Stimulated activated CD4-positive, alpha-beta T cell treated with anti-CD3 and anti-CD28 coated beads, Interleukin-1b, Interleukin-23, amount 100 ng/mL, for 24 hours (primary cell): ENCODE measurements at places on chromosomes 5 and 9.

DNA sequence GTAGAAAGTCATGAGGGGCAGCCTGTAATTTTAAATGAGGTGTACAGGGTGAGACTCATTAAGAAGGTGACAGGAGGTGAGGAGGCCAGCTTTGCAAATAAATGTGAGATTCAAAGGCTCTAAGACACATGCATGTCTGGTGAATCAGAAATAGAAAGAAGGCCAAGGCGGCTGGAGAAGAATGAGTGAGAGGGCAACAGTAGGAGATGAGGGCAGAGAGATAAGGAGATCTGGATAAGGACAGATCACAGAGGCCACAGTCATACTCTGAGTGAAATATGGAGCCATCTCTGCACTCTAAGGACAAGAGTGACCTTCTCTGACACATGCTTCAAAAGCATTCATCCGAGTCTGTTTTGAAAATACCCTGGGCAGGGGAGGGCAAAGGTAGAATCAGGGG lies 90.7 kb downstream of the RAD23B start:
- no peak for DNase-seq

- no peak for DNase-seq
Observed at GRCh38 chr5:127425868-127426267, 91.6 kb upstream of the PRRC1 start.

- DNase-seq = no peak
Observed at GRCh38 chr5:115490596-115490995, 54.0 kb downstream of the FEM1C start.

DNA sequence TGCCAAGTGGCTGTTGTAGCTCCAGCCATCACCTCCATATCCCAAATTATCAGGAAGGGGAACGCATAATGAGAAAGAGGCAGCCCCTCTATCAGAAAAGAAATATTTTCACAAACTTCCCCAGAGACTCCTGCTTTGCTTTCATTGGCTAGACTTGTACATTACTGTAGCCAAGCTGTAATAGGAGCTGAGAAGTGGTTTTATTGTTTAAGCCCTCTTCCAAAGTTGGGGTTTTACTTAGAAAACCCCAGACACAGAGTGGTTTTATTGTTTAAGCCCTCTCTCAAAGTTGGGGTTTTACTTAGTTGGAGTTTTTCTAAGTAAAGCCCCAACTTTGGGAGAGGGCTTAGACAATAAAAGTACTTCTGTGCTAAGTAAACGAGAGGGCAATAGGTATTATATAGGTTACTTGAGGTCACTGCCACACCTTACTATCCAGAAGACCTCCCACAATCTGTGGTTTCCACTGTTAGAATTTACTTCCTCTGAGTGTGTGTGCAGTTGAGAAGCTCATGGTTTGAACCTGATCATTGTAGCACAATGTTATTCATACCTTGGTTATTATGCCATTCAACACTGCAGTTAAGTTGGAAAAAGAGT lies 215.7 kb upstream of the OTULINL start:
- no peak for DNase-seq

GRCh38 chr9:125568621-125569020 lies 138.4 kb downstream of the MAPKAP1 start:
- DNase-seq = no peak

DNA sequence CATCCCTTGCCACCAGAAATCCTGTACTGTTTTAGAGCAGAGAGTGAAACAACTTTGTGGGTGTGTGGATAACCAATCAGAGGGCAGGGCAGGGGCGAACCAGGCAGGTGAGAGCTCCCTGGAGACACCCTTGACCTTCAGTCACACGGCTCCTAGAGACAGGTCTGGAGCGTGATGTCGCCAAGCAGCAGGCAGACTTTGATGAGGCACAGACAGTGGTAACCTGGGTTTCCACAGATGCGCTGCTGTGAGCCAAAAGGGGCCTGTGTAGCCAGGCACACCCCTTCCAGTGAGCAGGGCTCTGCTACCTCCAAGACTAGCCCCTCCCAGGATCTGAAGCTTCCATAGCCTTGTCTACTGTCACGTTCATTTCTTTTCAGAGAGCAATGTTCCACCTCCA lies 317.8 kb upstream of the ADCY2 start:
- no peak for DNase-seq

GRCh38 chr9:105062222-105062855 lies 134.4 kb upstream of the ABCA1 start:
- DNase-seq = no peak

DNA sequence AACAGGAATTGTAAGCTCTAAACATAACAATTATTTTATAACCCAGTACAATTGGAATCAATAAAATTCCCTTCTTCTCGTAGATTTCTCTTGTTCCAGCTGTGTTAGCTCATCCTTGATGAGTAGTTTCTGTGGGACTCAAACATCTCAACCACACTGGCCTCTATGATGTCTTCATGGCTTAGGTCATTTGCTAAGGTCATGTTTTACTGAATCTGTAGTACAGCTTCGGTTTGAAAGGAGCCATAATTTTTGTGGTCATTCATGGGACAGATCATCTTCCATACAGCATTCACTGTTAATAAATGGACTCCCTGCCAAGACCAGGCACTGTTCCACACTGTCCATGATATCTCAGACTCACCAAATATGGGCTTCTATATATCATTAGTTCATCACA lies 369.0 kb upstream of the RFX3 start:
- DNase-seq = no peak

DNA sequence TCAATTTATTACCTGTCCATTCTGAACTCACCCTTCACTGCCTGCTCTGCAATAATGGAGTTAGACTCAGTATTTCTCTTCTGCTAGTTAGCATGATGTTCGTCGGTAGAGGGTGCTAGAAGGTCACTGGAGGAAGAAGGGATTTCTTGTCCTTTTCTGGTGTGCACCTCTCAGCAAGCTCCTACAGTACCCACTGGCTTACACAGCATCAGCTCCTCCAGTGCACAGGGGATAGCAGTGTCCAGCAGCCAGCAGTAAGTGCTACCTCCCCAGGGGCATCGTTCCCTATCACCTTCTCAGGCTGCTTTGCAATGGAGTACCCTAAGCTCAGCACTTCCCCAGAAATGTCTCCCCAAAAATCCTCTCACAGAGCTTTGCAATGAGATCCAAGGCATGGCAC lies 45.9 kb upstream of the APC start:
- DNase-seq = no peak

DNA sequence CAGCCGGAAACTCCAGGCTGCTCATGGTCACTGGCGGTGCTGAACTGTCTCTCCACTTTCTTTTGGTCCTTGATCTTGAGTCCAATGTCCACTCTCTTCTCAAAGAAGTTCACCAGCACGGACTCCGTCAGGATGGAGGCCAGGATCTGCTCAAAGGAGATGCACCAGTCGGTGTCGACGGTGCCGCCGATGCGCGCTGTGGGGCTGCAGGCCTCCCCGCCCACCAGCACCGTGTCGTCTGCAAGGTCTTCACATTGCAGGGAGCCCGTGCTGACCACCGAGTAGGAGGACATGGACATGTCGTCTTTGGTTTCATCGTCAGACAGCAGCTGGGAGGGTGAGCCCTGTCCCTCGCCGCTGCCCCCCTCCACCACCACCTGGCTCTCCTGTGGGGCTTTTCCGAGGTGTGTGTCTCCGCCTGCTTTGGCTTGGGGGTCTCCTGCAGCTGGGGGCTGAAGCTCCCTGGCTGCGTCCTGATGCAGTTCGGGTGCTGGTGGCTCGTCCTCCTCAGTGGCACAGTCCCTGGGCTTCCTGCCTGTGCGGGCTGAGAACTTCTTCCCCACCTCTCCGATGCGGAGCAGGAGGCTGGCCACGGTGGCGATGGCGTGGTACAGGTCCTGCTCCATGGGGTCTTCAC lies 5.0 kb upstream of the MRNIP start:
- DNase-seq = no peak

GRCh38 chr5:73954381-73954780 lies 328.4 kb downstream of the ARHGEF28 start:
- no peak for DNase-seq

- DNase-seq = no peak
Observed at GRCh38 chr9:128159522-128159783, 612 bp upstream of the BBLN start.

- DNase-seq = no peak
Observed at GRCh38 chr5:42656651-42657015, 100.0 kb upstream of the CCDC152 start.

GRCh38 chr5:180801596-180802324 lies 846 bp downstream of the MGAT1 start:
- no peak for DNase-seq

GRCh38 chr5:135207866-135208265 lies 173.8 kb upstream of the PITX1 start:
- no peak for DNase-seq

- DNase-seq = no peak
Observed at GRCh38 chr9:71403106-71403505, 281.7 kb upstream of the TRPM3 start.

DNA sequence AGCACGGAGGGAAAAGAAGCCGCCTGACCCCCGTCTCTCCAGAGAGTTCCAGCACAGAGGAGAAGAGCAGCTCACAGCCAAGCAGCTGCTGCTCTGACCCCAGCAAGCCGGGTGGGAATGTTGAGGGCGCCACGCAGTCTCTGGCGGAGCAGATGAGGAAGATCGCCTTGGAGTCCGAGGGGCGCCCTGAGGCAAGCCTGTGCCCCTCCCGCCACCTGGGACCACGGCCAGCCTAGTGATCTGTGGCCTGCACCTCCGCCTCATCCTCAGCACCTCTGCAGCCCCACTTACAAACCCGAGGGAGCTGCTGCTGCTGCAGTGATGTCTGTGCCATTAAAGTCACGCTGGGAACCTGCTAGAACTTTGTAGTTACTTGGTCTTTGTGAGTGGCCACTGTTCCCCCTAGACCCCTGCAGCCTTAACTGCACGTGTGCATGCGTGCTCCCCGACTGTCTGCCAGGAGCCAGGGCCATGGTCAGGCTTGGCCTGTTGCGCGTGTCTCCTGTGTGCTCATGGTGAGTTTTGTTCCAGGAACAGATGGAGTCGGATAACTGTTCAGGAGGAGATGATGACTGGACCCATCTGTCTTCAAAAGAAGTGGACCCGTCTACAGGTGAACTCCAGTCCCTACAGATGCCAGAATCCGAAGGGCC lies 12.5 kb downstream of the SQSTM1 start:
- no peak for DNase-seq

GRCh38 chr5:84303315-84303714 lies 81.4 kb downstream of the EDIL3 start:
- no peak for DNase-seq

- no peak for DNase-seq
Observed at GRCh38 chr9:109787735-109788134, 7.7 kb downstream of the PALM2AKAP2 start.

DNA sequence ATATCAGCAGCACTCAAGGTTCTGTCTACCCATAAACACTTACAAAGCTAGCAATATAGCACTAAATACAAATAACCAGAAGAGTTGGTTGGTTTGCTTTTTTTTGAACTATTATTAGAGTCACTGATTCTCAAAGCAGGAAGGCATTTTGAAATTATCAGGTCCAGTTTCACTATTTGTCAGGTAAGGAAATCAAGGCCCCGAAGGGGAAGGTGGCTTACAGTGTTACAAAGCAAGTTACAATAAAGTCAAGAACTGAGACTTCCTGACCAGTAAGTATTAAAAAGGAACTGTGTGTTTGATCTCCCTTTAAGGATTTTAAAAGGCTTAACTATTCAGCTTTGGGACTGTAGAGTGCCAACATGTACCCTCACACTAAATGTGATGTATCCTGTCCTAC lies 10.8 kb downstream of the C5orf15 start:
- DNase-seq = no peak

DNA sequence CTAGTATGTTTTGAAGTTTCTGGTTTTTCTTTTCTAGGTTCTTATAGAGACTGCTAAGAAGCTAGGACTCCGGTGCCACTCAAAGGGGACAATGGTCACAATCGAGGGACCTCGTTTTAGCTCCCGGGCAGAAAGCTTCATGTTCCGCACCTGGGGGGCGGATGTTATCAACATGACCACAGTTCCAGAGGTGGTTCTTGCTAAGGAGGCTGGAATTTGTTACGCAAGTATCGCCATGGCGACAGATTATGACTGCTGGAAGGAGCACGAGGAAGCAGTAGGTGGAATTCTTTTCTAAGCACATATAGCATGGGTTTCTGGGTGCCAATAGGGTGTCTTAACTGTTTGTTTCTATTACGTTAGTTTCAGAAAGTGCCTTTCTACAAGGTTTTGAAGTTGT lies 52.2 kb downstream of the MTAP start:
- DNase-seq = no peak

DNA sequence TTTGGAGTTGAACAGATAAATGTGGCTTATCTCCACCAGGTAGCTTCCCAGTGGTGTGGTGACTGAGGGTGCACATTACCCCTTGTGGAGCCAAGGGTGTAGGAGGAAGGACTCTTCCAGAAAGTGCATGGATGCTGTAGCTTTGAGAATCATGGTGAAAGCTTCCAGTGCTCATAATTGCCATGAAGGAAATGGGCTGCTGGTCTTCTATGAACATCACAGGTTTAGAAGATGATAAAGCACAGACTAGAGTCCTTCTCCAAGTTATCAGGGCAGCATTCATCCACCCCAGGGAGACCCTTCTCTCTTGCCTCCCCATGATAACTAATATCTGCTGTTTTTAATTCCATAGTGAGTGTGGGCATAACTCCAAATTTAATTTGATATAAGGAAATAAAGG lies 93.4 kb upstream of the CHD1 start:
- DNase-seq = no peak

DNA sequence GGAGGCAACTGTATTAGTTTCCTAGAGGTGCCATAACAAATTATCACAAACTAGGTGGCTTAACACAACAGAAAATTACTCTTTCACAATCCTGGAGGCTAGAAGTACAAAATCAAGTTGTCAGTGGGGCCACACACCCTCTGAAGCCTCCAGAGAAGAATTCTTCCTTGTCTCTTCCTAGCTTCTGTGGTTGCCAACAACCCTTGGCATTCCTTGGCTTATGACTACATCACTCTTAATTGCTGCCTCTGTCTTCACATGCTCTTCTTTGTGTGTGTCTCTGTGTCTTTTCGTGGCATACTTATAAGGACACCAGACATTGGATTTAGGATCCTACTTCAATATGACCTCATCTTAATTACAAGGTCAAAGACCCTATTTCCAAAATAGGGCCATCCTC lies 327.5 kb downstream of the CHSY3 start:
- no peak for DNase-seq

GRCh38 chr5:169251333-169252084 lies 49.4 kb downstream of the SLIT3 start:
- no peak for DNase-seq

DNA sequence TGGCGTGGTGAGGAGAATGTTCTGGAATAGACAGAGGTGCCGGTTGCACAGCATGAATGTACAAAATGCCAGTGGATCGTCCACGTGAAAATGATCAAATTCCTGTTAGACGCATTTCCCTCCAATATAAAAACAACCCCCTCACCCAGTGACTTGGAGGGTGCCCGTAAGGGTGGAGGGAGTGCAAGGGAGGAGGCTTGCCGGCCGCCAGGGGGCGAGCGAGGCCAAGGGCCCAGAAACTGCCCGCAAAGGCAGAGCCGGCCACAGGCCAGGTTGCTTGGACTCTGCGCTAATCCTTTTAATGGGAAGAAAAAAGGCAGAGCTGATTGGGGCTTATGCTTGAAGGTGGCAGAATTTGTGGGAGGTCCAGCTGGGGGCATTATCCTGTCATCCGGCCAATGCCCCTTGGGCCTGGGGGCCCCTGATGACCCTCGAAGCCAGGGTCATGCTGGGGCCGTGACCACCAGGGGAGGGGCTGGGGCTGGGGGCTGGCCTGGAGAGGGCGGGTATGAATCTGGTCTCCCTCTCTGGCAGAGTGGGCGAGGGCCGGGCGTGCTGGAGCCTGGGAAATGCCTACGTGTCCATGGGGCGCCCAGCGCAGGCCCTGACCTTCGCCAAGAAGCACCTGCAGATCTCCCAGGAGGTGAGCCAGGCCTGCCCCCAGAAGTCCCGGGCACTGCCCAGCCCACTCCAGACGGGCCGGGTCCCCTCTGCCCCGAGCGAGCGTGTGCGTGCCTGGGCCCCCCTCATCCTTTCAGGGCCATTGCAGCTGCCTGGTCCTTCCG lies 12.0 kb downstream of the GPSM1 start:
- DNase-seq = no peak
